ENCODE measurements at places on chromosomes 2 and 18. TPM values are rescaled to one million over a fixed set of nuclear protein-coding genes. Genes with fewer than 3 reads are reported as not detected.
A peak's percentile ranks its signal among the peaks of the same experiment; 100 is the strongest.

DNA sequence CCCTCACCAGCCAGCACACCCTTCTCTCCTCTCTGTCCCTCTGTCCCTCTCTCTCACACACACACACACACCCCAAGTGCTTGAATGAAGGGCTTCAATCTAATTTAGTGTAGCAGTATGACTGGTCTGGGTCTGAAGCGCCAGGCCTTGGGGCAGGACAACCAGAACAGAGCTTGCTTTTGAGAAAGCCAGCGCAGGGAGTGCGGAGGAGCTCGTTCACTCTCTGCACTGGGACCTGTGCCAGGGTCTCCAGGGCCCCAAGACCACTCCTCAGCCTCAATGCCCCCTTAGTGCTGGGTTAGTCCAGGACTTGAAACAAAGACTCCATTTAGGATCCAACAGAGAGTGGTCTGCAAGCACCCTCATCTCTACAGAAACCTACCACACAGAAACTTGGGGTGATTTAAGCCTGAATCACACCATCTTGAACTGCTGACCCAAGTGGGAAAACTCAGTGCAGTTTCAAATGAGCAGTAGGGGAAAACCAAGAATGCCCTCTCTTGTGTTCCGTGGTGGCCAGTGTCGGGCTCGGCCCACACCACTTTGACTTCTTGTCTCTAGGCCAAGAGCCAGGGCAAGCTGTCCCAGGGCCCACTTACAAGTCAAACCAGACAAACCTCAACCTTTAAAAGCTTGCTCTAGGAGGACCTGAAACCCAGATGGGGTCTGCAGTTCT lies 66.6 kb upstream of the WIPF1 start:
- DNase-seq = no peak

DNA sequence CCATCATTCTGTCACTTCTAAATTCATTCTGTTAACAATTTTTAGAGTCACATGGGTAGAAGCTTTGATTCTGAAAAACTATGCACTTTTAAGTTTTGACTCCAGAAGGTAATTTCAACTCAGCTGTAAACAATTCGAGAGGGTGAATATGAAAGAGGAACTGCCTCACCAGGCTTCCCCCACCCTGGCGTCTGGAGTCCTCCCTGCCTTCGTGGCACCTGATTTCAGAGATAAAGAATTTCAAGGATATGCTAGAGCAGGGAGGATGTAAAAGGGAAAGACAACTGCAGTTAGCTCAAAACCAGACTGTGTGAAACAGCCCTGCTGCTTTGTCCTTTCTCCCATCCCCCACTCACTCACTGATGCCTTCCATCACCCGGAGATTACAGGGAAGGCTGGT lies 40.7 kb downstream of the ONECUT2 start:
- no peak for DNase-seq

DNA sequence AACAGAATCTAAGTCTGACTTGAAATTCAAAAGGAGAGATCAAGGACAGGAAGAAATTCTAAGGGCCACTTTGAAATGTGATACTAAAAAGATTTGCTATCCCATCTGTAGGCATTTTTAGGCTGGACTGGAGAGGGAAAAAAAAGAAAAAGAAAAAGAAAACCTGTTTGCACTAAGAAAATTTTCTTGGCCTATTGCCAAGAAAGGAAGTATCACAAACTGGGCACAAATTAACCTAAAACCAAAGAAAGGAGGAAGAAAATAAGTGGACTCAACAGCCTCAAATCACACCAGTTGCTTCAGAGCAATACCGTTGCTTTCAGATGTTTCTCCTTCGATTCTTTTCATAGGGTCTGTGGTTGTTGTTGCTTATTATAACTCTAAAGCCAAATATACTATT lies 287.9 kb upstream of the VRK2 start:
- DNase-seq = no peak

GRCh38 chr2:31664949-31665724 lies 84.4 kb upstream of the SRD5A2 start:
- no peak for DNase-seq

DNA sequence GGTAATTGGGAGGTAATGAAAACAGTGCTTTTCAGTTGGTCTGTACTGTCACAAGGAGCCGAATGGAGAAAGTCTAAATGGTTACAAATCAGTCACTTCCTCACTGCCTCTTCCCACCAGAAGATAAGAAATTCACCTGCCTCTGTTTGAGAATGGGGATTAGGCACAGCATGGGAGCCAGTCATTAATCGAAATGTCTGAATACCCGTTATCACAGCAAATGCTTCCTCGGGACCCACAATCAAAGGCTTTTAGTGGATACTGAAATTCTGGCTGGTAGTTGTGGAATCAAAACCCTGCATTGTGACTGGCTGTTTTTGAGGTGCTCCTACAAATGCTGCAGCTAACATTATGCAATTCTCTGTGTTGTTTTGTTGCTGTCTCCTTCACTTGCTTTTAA lies 461.0 kb upstream of the MEX3C start:
- no peak for DNase-seq

- DNase-seq = no peak
Measured at GRCh38 chr2:78162202-78162601, 640.0 kb upstream of the LRRTM4 start.

GRCh38 chr2:143682436-143683055 lies 553.3 kb downstream of the ARHGAP15 start:
- DNase-seq = no peak

DNA sequence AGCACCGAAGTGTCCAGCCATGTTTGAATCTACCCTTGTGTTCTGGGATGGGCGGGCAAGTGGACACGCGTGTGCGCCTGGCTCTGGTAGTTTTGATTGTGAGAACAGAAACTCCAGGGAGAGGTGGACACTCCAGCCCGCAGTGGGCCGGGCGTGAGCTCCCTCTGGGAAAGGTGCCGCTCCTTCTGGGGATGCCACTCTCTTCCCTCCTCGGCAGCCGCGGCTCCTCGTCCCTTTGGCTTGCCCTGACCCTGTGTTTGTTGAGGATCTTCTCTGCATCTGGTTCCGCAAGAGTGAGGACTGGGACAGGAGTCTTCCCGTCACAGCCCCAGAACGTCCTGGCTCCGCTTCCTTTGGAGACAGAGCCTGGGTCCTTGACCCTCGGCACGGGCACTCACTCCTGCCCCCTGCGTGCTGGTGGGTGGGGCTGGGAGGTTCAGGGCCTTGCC lies 1.3 kb downstream of the CTDP1 start:
- no peak for DNase-seq

DNA sequence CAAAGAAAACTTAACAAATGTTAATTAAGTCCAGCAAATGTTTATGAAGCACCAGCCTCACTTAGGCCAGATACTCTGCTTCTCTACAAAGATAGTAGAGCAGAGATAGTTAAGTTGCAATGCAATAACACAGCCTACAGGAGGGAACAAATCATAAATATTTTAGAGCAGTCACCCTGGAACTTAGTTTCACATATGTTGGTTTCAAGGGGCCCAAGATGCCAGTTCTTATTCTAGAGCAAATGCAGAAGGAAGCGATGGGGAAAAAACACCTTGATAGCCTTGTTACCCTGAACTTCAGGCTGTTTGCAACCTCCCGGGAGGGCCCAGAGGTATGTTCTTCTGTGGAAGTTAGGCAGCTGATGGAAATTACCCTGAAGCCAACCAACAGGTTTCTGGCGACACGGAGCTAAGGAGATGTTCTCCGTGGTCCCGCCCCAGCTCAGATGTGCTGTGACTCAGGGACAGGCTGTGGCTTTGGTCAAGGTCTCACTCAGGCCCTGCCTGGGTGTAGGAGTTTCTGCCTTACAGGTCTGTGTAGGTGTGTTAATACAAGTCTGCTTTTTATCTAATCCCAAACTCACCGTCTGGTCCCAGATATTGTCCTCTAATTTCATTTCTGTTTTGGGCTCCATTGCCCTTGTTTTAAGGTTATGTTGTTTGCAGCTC lies 3.8 kb downstream of the CTIF start:
- DNase-seq = no peak

DNA sequence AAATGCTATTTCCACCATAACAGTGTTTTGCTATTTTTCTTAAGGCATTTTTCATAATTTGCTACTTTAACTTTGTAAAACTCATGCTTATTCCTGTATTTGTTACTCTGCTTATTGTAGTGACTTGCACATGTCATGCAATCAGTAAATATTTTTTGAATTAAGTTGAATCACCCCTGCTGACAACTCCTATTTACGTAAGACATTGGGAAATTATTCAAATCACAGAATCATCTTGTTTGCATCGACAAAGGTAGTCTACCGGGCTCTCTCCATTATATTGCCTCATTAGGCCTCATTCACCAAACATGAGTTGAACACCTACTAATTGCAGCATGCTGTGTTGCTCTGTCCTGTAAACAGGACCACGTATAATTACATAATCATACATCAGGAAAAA lies 478.5 kb upstream of the ZEB2 start:
- DNase-seq = no peak

DNA sequence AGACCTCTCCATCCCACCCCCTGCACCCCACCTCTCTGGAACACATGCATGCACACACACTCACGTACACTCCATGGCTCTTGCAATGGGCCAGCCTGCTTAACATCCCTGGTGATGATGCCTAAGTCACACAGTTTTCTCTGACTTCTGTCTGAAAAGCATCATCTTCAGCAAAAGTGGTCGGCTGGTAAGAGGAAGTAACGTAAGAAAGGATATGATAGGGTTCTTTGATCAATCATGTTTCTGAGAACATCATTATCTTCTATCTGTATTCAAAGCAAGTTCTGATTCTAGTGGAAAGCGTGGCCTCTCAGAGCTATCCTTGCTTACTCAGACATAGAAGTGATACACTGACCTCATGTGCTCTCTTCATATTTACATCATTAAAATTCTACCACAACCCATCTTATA lies 11.4 kb upstream of the NDUFV2 start:
- DNase-seq = no peak

DNA sequence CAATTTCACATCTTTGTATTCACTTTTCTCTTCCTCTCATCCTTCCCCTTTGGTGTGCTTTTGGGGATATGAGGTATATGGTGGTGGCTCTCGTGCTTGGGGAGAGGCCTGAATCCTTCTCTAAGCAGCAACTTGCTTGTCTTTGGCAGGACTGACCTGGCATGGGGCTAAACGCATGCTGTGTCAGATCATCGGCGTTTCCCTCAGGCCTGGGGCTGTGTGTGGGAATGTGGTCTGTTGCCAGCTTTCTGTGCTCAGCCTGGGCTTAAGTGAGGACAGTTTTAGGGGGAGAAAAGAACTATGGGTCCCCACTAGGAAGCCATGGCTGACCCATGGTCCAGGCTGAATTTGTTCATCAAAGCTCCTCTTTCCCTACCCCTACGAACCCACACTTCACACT lies 60.7 kb downstream of the TET3 start:
- no peak for DNase-seq

DNA sequence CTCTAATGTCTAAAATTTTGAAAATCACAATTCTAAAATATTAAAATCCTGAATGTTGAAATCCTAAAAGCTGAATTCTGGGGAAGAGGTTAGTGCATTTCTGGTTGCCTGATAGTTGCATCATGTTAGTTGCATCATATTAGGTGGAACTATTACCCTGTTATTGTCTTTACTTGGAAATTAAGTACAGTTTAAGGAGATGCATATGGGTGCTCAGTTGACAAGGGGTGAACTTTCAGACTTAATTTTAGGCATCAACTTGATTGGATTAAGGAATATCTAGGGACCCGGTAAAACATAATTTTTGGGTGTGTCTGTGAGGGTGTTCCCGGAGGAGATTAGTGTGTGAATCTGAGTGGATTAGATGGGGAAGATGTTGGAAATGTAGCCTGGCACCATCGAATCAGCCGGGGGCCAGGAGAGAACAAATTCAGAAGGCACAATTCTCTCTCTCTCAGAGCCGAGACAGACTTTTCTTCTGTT lies 409.8 kb downstream of the PLCL1 start:
- DNase-seq = no peak

GRCh38 chr2:195498176-195498575 lies 158.8 kb upstream of the SLC39A10 start:
- peak; percentile 12 for DNase-seq

DNA sequence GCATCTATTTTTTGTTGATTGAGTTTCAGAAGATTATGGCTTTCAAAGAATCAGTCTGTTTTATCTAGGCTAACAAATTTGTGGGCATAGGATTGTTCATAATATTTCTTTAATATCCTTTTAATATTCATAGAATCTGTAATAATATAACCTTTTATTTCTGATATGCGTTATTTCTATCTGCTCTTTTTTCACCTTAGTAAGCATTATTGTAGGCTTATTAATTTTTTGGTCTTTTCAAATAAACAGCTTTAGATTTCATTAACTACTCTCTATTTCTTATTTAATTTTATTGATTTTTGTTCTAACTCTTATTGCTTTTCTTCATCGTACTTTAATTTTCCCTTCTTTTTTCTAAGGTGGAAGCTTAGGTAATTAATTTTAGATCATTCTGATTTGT lies 1614.4 kb upstream of the DDX18 start:
- DNase-seq = no peak

- no peak for DNase-seq
Measured at GRCh38 chr2:120780402-120780801, 44.7 kb downstream of the GLI2 start.

DNA sequence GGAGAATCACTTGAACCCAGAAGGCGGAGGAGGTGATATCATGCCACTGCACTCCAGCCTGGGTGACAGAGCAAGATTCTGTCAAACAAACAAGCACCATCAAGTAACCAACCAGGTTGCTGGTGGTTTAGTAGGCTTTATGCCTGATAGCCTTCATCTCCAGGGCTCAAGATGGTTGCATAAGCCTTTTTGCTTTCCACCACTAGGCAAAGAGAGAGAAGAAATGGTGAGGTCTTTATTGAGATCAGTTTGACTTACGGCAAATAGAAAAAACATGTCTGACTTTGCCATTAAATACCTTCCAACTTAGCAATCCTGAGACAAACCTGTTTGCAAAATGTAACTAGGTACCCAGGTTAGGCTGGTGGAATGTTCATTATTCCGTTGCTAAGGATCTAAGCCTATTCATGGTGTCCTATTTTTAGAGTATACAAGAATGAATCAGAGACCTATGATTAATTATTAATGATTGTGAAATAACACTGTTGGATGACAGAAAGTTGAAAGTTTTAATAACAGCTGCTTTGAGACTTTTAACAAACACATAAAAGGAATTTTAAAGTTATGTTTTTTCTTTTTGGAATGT lies 53.5 kb upstream of the SLC38A11 start:
- no peak for DNase-seq

- no peak for DNase-seq
Measured at GRCh38 chr2:201929281-201930026, 104.2 kb upstream of the FZD7 start.

DNA sequence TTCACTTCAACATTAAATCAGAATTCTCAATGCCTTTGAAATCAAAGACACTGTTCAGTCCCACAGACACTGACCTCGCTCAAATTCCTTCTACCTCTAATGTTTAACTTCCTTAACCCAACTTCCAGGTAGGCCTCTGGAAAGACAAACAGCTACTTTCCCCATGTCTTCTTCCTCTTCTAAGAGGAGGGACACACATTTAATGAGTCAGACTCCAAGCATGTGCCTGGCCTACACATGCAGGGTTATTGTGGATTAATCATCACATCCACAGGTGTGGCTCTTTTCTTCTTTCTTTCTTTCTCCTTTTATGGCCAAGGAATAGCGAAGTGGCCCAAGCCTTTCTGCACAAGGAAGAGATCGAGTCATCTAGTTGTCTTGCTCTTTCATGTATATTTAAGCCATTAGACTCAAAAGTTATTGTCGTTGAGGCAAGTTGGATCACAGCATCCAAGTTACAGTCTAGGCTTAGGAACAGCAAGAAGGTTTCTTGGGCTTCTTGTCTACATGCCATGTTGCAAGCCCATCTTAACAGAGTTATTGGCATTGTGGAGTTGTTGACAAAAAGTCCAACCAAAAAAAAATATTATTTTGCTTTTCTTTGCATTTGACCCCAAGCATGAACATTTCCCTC lies 387.8 kb downstream of the IRS1 start:
- no peak for DNase-seq

Gene GCKR
- total RNA-seq = 0.07 TPM

Gene PMAIP1
- total RNA-seq = 131 TPM

Gene ZNF521
- total RNA-seq = 1.6 TPM

Gene NRP2
- 92.4 TPM for total RNA-seq
